ENCODE measurements at places on chromosomes 7 and 10. TPM values are rescaled to one million over a fixed set of nuclear protein-coding genes. Genes with fewer than 3 reads are reported as not detected.

The ZNF365 gene
- total RNA-seq = 0.98 TPM

The EPO gene
- not detected for total RNA-seq

The LIPF gene
- total RNA-seq = not detected

The RSPH10B gene
- total RNA-seq = 0.11 TPM

The RELN gene
- 0.01 TPM for total RNA-seq

The PURB gene
- total RNA-seq = 13.8 TPM

The ERVW-1 gene
- total RNA-seq = not detected

Measured in A549 treated with Mapracorat at 1 μM for 4 hours (cell line).